ENCODE measurements at places on chromosomes 6 and 20.

- peak; percentile 16 for DNase-seq
These were observed 244.4 kb downstream of the GMPR start for GRCh38 chr6:16482702-16483314.

- no peak for DNase-seq
These were observed 46.6 kb downstream of the ZNF831 start for GRCh38 chr20:59210186-59210585.

DNA sequence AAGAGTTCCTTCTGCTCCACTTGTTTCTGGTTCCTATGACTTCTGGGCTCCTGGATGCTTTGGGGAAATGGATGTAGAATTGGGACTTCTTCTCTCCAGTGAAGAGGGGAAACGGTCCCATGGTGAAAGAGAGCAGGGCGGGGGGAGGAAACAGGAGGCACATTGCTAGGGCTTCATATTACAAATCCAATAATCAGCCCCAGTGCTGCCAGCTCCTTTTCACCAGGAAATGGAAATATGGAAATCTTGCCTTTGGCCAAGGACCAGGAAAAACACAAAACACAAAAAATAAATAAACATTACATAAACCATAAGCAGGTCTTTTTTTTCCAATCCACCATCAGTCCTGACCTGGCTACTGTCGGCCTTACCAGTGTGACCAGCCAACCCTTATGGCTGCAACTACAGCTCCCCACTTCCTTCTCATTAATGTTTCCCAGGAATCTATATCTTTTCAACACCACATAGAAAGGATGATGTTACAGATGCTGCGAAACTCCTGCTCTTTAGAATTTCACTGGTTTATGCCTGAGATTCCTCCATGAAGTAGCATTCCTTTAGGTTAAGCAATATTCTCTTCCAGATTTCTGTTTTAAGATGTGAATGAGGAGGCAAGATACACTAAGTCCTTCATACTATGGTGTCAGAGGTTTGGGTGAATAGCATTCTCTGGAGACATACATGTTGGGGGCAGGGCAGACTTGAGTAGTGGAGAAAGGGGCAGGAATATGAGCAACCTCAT, 2.0 kb downstream of the PI3 start:
- DNase-seq, result no peak

- DNase-seq, result no peak
These were observed 80.0 kb downstream of the TCP11 start for GRCh38 chr6:35061102-35061615.

GRCh38 chr6:70315079-70315751, 12.3 kb upstream of the COL9A1 start:
- no peak for DNase-seq

DNA sequence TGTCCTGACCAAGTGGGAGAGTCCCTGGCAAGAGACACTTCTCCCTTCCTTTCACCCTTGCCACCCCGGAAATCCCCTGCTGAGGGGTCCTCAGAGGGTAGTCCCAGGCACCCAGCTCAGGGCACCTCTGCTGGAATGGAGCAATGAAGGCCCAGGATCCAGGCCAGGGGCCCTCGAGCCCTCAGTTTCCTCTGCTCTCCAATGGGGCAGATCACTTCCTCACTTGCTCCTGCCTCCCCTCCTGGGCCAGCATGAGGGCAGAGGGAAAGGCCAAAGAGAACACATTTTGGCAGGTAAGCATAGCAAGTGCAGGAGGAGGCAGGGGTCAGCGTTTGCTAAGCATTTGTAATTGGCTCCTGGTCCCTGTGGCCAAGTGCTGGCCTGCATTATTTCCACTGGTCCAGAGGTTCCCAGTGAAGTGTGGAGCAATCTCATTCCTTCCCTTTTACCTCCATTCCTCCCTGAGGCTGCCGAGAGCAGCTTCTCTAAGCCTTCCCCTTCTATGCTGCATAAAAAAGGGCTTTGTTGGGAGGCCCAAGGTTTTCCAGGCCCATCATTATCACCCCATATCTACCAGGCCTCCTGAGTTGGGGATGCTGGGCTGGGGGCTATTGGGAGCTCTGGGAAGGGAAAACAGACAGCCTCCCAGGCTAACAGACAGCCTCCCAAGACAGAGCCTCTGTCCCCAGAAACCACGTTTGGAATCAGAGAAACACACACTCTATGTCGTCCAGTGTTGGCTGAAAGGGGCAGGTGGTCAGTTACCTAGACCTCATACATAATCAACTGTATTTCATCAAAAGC, 28.8 kb upstream of the VEGFA start:
- DNase-seq, result no peak

- DNase-seq, result peak; percentile 72
These were observed 11.8 kb upstream of the GSTA1 start for GRCh38 chr6:52815167-52816092.

- peak; percentile 68 for DNase-seq
These were observed 9.2 kb upstream of the TRERF1 start for GRCh38 chr6:42460883-42461282.

DNA sequence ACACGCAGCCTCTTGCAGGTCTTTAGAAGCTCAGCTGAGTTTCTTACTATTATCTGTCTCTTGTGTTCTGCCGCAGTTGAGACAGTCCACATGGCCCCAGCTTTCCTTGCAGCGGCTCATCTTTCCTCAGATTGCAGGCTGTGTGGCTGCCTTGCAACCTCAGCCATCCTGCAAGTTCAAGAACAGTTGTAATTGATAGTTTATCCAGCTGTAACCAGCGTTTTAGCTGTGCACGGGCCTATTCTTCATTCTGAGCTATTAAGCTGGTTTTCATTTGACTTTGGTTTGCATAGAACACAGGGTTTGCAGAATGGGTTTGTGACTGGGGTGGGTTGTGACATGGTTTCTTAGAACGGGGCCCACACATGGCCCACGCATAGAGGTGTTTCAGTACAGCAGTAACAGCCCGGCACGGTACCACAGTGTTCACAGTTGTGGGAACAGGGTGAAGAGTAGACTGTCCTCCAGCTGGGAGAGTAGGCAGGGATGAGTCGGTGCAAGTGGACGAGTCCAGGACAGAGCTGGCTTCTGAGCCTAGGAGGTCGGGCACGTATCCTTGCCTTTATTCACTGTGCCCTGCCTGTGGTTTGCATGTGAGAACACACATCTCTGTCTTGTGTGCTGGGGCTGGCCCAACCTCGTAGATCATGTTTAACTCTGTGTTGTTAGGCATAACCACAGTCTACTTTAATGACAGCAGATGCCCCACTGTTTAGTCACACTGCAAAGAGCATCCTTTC, 89.2 kb downstream of the RPP40 start:
- DNase-seq, result peak; percentile 77

DNA sequence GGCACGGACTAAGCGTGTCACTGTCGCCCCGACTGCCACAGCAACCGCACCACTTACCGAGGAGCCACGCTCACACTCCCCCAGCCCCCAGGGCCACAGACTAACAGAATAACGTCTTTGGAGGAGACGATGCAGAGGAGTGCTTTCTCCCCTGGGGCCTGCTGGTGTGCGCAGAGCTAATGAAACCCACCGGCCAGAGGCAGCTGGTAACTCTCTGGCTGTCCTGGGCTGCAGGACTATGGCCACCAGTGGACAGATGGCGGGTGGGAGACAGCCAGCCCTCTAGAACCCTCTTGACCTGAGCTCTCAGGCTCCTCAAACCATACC, 228.0 kb downstream of the DLL1 start:
- DNase-seq, result no peak

DNA sequence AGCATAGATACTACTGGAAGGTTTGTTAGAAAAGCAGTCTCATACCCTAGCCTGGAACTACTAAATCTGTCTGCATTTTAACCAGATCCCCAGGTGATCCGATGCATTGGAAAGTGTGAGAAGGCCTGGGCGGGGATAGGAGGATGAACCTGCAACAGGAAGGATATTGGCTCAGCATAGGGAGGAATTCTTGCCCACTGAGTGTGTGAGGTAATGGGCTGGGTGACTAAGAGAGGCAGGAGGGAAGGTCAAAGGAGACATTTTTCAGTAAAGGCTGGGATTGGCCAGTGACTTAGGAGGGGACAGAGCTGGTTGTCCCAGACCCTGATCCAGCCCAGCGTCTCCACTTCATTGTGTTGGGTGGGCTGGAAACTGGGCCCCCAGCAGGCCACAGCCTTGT, 191.0 kb upstream of the LRFN2 start:
- DNase-seq, result peak; percentile 59

DNA sequence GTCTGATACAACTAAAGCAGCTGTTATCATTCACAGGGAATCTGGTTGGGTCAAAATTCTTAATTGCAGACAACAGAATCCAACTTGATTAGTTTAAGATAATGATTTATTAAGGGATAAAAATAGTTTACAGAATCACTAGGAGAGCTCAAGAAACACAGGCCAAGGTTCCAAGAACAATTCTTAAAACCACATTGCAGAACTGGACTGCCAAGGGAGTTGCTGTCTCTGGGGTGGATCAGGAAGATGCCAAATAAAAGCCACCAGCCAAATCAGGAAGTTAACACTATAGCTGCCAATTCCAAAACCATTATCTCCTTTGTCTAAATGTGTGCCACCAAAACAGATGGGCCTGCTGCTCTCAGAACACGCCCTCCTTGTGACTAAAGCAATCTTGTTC, 53.7 kb downstream of the NUDT3 start:
- DNase-seq, result no peak

DNA sequence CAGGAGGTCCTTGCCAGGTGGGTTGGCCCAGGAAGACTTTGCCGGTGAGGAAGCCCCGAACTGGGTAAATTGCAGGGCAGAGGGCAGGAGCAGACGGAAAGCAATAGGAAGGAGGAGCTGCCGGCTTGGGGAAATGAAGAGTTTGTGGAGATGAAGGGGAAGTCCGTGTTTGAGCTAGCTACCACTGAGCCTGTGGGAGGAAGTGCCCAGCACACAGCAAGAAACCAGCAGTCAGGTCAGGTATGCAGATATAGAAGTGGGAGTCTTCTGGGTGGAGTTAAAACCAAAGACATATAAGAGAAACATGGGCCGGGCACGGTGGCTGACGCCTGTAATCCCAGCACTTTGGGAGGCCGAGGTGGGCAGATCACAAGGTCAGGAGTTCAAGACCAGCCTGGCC, 34.7 kb downstream of the CD24 start:
- no peak for DNase-seq

GRCh38 chr6:5936631-5937030, 70.1 kb downstream of the NRN1 start:
- DNase-seq, result peak; percentile 30

DNA sequence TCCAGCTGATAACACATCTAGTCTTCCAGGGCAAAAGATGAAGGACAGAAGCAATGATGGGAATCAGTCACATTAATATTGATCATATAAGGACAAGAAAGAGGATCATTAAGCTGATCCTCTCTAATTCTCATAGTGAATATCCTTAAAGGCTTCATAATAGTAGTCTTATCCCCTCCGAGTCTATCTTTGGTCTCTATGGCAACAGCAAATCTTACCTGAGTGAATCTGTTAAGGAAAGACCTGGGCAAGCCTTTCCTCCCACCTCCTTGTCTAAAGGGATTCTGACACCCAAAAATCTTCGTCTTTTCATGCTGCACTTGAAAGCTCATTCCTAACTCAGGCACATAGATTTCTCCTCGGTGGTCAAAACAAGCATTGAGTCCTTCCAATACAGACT, 86.4 kb upstream of the LYRM2 start:
- DNase-seq, result no peak

GRCh38 chr6:44727651-44728630, 340.4 kb downstream of the CDC5L start:
- DNase-seq, result no peak

- no peak for DNase-seq
These were observed 25.0 kb downstream of the TMEM242 start for GRCh38 chr6:157298216-157298724.

GRCh38 chr20:3077618-3078134, 6.3 kb downstream of the OXT start:
- no peak for DNase-seq

GRCh38 chr20:2795451-2795850, 5.0 kb downstream of the CPXM1 start:
- no peak for DNase-seq

- no peak for DNase-seq
These were observed 151.7 kb upstream of the CEP162 start for GRCh38 chr6:84379142-84379541.

DNA sequence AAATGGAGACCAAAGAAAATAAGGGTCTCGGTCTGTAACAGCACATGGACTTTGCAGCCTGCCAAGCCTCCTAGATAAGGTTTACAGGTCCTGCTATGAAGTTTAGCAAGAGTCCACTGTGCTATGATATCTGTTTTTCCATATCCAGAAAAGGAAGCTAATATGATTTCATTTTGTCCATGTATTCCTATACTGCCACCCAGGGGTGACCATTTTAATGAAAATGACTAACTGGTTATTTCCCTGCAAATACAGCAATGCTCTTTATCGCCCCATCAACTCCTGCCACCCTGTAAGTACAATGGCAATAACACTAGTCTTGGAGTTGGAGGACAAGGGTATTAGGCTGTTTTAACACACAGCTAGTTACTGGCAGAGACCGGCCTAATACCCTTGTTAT, 115.2 kb upstream of the GLP1R start:
- DNase-seq, result peak; percentile 13

DNA sequence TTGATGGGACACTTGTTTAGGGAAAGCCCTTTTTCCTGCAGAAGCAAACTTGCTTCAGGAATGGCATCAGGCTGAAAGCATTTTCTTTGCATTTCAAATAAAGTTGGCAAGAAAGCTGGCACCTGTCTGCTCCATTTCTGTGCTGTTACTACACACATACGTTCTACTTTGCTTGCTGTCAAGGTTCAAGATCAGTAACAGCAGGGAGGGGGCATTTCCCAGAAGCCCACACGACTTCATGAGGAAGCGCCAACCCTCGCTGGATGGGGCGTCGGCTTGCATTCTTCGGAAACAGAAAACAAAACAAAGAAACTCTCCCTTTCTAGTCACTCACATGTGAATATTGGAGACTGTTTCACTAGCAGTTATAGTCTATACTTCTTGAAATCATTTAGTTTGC, 46.4 kb downstream of the AKAP12 start:
- DNase-seq, result peak; percentile 24

- no peak for DNase-seq
These were observed 627.4 kb downstream of the CDH26 start for GRCh38 chr20:60585651-60586050.

GRCh38 chr6:45630801-45631200, 253.1 kb upstream of the SUPT3H start:
- DNase-seq, result peak; percentile 73

- DNase-seq, result peak; percentile 61
These were observed 257.4 kb downstream of the PLCB1 start for GRCh38 chr20:8389381-8390036.

GRCh38 chr6:31878222-31878621, 575 bp downstream of the SLC44A4 start:
- no peak for DNase-seq
